Fibroblast of skin of left quadriceps (primary cell): ENCODE measurements at places on chromosomes 7 and 10.

GRCh38 chr10:97974526-97975525, 55.6 kb downstream of the CRTAC1 start:
- no peak for DNase-seq

DNA sequence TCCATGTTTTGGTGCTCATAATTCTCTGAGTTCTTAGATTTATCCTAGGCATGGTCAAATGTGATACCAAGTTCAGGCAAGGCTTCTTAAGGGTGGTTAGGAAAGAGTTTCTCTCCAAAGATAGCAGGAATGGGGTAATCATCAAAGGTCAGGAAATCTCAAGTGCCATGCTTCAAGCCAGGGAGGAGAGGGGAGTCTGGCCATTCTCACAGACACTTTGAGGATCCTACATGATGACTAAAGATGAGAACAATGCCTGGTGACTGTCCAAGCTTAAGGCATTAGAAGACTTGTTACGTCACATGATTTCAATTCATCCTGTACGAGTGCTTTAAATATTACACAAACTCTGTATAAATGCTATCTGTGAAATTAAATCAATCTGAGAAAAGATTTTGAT, 59.4 kb downstream of the POM121L12 start:
- DNase-seq = no peak

GRCh38 chr10:35613597-35614226, 8.6 kb downstream of the GJD4 start:
- DNase-seq = no peak

- DNase-seq = no peak
Measured at GRCh38 chr10:133114251-133114650, 26.5 kb downstream of the ADGRA1 start.

DNA sequence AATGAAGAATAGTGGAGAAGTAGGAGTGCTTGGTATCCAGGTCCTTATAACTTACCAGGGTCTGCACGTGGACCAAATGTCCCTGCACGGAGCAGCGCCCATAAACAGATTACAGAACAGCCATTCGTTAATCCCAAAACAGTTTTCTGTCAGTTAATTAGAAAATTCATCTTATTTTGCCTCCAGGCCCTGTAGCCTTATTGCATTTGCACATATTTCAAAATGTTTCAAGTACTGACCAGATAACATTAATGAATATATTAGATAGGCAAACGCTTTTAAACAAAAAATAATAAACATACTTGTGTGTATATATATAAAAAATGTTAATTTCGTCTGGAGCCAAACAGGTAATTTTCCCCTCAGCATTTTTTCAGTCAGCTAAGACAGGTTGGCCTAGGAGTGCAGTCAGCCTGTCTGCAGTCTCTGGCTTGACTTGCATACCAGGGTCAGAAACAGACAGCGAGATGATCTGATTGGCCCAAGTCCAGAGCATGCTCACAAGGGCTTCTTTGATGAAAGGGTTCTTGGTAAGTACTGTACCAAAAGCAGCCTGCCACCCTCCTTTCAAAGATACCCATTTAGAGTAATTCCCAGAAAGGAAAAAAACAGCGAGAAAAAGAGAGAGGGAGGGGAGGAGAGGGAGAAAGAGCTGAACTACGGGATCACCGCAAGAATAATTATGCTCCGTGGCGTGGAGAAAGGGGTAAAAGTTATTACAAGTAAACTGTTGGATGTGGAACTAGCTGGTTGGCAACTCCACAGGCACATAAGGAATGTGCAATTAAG, 194.4 kb upstream of the TCF7L2 start:
- DNase-seq = no peak

DNA sequence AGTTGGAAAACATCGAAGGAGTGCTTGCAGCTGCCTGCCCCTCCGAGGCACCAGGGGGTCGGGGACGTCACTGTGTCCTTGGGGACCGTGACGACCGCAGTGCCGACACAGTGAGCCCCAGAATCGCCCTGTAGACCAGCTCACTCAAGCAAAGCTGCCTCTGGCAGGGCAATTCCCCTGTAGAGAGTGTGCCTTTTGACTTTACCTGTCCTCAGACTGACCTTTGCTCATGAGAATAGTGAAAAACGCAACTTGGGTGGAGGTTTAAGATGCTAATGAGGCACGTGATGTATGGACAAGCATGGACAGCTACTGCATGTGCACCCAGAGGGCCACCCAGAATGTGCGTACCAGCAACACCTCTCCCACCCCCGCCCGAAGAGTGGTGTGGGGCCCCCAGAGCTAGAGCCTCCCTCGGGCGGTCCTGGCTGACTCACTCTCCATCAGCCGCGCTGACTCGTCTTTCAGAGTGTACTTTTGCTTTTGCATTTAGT, 271.9 kb downstream of the ADARB2 start:
- DNase-seq = no peak

GRCh38 chr7:101031082-101031481, 11.2 kb downstream of the MUC17 start:
- DNase-seq = no peak

DNA sequence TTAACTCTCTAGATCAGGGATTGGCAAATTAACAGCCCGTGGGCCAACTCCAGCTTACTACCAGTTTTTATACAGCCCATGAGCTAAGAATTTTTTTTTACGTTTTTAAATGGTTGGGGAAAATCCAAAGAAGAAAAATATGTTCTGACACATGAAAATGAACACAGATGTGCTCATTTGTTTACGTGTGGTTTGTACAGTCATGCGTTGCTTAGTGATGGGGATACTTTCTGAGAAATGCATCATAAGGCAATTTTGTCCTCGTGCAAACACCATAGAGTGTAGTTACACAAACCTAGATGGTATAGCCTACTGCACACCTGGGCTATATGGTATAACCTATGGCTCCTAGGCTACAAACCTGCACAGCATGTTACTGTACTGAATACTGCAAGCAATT, 8.3 kb upstream of the SMKR1 start:
- DNase-seq = peak; percentile 78

DNA sequence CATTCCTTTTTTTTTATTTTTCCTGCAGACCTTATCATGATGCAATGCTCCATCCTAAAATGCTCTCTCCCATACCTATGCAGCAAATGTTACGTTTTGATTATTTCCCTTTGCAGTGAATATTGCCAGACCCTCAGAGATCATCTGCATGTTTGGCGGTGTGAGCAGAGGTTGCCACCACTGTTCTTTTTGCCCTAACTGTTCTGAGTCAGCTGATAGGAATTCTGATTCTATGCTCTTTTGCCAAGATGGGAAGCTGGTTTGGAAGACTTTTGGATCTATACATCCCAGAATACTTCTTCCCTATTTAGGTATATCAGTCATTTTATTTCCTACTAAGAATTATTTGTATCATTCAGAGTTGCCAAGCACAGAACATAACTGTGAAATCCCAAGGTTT, 130.5 kb downstream of the KLF6 start:
- DNase-seq = no peak

- DNase-seq = no peak
Measured at GRCh38 chr7:47498229-47499056, 83.5 kb downstream of the TNS3 start.

DNA sequence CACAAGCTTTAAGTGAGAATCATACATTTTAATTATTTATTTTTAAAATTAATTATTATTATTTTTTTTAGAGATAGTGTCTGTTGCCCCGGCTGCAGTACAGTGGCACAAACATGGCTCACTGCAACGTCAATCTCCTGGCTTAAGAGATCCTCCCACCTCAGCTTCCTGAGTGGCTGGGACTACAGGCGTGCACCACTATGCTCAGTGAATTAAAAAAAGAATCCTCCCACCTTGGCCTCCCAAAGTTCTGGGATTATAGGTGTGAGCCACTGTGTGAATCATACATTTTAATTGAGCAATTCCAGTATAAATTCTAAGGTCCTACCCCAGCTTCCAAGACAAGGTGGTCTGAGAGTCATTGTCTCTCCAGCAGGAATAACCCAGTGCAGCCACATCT, 172.4 kb downstream of the JAZF1 start:
- no peak for DNase-seq

- no peak for DNase-seq
Measured at GRCh38 chr10:23069019-23069815, 26.2 kb upstream of the MSRB2 start.

GRCh38 chr10:10043083-10043482, 974.6 kb upstream of the CELF2 start:
- DNase-seq = no peak

DNA sequence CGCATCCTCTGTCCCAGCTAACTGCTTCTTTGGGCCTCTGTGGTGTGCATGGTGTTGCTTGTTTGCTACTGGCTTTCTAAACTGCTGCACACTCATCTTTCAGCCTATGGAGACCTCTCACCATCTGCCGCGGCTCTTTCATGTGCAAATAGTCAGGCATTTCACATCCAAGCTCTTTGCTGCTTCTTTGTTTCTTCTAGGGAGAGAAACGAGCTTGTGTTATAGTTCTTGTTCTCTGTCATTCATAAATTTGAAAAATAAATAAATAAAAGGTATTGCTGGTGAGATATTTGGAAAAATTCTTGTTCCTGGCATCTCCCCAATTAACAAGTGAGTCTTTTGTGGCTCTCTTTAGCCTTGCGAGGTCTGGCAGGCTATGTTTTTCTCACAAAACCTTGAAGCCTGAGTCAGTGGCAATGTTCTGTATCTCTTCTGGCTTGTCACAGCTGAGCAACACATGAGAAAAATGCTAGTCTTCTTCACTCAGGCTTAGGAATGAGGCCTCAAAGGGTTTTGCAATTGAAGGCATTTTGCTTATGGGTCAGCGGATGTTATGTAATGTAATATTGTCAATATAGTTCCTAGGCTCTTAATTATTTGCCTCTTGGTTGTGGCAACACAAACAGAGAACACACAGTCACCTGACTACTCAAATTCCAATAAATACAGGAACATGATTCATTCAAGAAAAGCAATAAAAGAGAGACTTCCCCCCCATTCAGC, 274.0 kb downstream of the FRMD4A start:
- peak; percentile 88 for DNase-seq

GRCh38 chr10:88879534-88880281, at the start of gene STAMBPL1:
Gene STAMBPL1, plus strand, starts transcription at chr10:88880245. Its CDS starts 21,464 bp downstream, at chr10:88901709.
- DNase-seq = no peak

- DNase-seq = no peak
Measured at GRCh38 chr10:123554656-123555055, 111.5 kb upstream of the GPR26 start.

DNA sequence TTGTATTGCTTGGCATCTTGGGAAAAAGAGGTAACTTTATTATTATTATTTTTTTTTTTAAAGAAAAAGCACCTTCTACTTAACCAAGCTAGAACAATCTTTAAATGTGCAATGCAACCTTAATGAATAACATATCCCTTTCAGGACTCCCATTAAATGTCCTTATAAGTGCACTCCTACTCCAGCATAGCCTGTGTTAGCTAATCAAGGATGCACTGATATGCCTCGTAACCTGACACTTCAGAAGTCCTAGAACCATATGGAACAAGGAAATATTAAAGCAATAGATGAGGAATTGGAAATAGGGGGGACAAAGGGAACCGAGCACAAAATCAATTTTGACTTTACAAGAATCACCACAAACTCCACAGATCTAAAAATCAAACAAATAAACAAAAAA, 522.4 kb downstream of the PARD3 start:
- DNase-seq = no peak

GRCh38 chr10:113506476-113506875, 46.4 kb upstream of the HABP2 start:
- DNase-seq = no peak

DNA sequence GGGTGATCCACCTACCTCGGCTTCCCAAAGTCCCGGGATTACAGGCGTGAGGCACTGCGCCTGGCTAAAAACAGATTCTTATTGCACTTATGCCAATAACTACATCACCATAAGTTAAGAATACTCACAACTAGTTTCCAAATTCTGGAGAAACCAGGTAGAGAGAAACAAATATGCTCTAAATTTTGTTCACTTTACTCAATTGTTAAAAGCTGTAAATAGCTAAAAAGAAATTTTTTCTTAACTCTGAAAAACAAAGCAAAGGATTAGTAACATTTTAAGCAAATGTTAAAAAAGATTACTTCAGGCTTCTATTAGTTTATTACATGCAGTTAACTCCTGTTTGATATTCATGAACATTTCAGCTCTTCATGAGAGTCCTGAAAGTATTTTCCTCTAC, 28.3 kb upstream of the ZMIZ2 start:
- no peak for DNase-seq

DNA sequence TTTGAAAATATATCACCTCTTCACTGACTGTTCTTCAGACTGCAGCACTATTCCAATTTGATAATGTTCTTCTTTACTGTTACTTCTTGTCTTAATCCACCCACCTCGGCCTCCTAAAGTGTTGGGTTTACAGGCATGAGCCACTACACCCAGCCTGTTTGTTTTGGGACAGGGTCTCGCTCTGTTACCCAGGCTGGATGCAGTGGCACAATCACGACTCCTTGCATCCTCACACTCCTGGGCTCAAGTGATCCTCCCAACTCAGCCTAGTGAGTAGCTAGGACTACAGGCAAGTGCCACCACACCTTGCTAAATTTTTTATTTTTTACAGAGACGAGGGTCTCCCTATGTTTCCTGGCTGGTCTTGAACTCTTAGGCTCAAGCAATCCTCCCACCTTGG, 77.9 kb downstream of the NDUFB2 start:
- DNase-seq = no peak

GRCh38 chr7:106606120-106606519, 54.8 kb downstream of the CCDC71L start:
- DNase-seq = no peak

- DNase-seq = no peak
Measured at GRCh38 chr7:107115762-107116540, 52.9 kb upstream of the HBP1 start.

DNA sequence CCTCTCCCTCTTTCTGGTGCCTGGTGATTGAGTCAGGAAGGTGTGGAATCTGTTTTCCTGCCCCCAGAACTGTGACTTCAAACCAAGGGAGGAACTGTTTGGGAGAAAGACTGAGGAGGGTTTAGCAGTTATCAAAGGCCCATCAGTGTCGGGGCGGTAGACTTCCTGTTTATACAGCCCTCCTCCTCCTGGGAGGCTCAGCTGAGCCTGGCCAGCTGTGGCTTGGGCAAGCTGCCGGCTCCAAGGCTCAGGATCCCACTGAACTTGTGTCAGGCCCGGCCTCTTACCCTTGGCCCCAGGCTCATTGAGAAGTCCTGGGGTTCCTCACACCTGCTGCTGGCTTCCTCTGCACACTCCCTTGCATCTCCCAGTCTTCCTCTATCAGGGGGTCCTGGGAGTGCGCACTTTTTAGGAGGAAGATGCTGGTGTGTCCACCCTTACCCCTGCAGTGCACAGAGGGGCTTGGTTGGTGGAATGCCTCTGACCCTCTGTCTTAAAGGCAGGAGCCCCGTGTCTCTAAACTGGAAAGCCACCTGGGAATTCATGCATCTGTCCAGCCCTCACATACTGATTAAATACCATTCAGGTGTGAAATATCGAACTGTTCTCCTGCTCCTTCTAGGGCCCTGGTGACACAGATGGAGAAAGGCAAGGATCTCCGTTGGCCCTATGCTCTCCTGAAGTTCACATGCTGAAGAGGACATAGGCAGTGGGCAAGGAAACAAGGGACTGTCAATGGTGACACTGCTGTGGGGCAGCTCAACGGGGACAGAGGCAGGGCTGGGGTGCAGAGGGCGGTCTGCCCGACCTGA, 32.4 kb downstream of the CXCL12 start:
- no peak for DNase-seq
